ENCODE measurements at places on chromosomes 7 and 10.

- DNase-seq, result no peak
Observed at GRCh38 chr10:8193546-8193945, 139.1 kb downstream of the GATA3 start.

GRCh38 chr10:126122881-126123280 lies 226.5 kb downstream of the FANK1 start:
- no peak for DNase-seq

DNA sequence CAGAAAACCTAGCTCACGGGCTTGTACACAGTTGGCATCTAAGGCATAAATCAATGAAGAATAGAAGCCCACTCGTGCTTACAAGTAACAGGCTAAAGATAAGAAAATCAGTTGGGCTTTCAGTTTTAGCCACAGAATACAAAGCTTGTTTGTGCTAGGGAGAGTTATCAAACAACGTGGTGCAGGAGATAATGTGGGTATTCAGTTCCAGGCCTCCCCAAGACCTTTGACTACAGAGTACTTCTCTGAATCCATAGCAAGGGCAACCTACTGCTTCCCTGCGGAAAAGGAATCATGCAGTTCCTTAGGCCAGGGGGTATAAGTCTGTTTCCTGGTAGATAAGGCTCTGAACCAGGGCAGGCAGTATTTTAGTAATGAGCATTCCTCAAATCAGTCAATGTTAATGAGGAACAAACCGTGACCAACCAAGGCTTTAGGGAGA lies 219.5 kb upstream of the CSTF2T start:
- no peak for DNase-seq

- no peak for DNase-seq
Observed at GRCh38 chr10:96218826-96219225, 52.5 kb downstream of the BLNK start.

DNA sequence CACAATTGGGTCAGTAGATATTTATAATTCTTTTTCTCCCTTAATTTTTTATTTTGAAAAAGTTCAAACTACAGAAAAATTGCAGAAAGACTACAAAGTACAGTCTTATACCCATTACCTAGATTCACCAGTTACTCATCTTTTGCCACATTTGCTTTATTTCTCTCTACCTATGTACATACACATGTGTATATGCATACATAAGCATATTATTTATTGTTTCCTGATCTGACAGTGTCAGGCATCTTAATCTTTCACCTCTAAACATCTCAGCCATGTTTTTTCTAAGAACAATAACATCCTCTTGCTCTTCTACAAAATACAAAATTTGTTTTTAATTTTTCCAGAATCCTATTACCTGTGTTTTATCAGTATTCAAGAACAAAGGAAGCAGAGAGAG lies 68.4 kb upstream of the OIT3 start:
- DNase-seq, result no peak

DNA sequence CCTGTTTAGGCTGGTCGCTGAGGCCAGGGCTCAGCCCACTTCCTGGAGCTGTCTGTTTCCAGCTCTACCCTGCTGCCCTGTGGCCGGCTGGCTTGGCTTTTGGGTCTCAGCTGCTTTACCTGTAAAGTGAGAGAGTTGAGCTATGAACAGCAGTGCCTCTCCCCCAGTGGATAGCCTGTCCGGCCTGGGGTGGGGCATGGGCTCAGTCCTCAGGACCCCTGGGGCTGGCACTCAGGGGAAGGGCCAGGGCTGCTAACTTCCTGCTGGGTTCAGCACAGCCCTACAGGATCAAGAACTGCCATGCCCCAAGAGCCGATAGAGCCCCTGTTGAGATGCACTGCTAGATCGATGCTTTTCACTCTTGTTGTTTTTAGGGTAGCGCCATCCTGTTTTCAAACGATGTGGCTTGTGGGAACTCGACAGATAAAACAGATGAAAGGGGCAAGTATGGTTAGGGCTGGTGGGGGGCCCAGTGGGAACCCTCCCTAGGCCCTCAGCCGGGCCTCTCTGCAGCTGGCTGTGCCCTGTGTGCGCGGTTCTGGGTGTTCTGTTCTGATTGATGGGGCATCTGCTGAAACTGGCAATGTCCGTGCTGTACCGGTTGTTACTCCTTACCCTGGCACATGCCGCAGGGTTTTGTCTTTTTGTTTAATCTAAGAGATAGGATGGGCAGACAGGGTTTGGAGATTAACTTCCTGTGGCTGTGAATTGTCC lies 10.0 kb upstream of the SFRP5 start:
- no peak for DNase-seq

GRCh38 chr7:4713183-4713784 lies 31.2 kb downstream of the FOXK1 start:
- no peak for DNase-seq

DNA sequence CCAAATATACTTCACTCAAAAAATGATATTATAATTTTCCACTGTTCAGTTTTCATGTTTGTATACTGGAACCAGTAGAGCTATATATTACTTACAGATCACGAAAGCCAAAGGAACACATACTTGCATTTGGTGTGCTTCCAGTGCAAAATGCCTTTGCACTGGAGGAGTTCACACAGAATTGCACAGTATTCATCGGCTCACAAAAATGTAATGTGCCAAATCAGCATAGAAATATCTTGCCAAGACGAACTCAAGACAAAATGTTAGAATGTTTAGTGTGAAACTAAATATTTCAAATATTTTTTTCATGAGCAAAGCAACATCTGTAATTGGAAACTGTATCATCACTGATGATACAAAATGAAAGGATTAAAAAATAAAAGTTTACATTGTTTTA lies 646.2 kb upstream of the SEMA3D start:
- DNase-seq, result no peak

GRCh38 chr7:69735582-69735981 lies 137.3 kb downstream of the AUTS2 start:
- DNase-seq, result no peak

- no peak for DNase-seq
Observed at GRCh38 chr10:73480158-73480557, 15.7 kb downstream of the PPP3CB start.

GRCh38 chr7:77393261-77393660 lies 22.9 kb downstream of the GSAP start:
- DNase-seq, result no peak

DNA sequence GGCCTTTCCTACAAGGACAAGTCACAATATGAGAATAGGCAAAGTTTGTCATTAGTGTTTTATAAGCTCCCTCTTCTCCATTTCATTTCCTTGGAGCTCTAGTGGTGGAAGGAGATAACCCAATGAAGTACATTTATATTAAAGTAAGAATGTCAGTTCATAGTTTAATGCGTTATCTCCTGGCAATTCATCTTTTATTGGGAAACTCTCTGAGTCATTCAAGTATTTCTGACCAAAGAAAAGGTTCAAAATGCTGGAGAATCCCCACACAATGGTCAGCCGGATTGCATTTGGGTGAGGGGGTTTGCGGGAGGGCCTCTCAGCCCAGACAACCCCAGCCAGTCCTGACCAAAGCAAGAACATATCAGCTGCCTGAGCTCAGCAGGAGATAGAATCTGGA lies 321.5 kb upstream of the NRP1 start:
- DNase-seq, result no peak

- DNase-seq, result no peak
Observed at GRCh38 chr10:14009371-14010100, 321.2 kb downstream of the FRMD4A start.

- no peak for DNase-seq
Observed at GRCh38 chr10:103096130-103096529, 96.9 kb downstream of the NT5C2 start.

DNA sequence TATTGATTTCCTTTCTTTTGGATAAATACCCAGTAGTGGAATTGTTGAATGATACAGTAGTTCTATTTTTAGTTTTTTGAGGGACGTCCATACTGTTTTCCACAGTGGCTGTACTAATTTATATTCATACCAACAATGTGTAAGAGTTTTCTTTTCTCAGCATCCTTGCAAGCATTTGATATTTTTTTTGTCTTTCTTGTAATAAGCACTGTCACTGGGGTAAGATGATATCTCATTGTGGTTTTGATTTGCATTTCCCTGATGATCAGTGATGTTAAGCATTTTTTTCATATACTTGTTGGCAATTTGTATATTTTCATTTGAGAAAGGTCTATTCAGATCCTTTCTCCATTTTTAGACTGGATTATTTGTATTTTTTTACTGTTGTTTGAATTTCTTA lies 308.7 kb downstream of the PTEN start:
- no peak for DNase-seq

- no peak for DNase-seq
Observed at GRCh38 chr10:16945593-16945992, 128.4 kb upstream of the RSU1 start.

- no peak for DNase-seq
Observed at GRCh38 chr10:5589661-5590511, 65.1 kb downstream of the CALML3 start.

GRCh38 chr10:128077155-128077875 lies 48.9 kb downstream of the MKI67 start:
- DNase-seq, result no peak

DNA sequence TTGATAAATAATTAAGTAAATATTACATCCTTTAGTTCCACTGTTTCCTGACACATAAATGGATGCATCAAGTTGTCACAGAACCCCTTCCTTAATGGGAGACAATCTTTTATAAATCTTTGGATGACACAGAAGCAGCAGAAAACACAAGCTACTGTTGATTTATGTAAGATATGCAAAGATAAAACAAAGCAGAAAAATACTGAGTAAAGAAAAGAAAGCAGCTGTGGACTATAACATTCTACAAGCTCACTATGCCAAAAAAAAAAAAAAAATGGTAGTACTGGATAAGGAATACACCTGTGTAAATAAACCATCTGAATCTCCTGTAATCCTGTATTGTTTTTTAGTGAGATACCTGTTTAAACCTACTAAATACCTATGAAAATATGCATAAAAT lies 92.0 kb upstream of the FAM180A start:
- no peak for DNase-seq

DNA sequence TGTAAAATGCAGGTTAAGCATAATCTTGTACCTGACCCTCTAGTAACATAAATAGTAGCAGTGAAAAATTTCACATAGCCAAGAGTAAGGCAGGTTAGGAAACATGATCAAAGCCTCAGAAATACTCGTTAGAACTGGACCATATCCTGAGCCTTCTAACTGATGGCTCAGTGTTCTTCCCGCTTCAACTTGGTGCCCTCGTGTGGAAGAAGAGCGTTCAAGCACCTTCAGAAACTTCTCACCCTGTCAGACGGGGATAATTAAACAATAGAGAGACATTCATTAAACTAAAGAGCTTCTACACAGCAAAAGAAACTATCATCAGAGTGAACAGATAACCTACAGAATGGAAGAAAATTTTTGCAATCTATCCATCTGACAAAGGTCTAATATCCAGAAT lies 124.5 kb downstream of the MYOF start:
- DNase-seq, result peak; percentile 25

GRCh38 chr10:69088801-69089501 lies 1.0 kb downstream of the SRGN start:
- DNase-seq, result no peak

GRCh38 chr7:43137811-43138210 lies 25.4 kb downstream of the HECW1 start:
- no peak for DNase-seq

DNA sequence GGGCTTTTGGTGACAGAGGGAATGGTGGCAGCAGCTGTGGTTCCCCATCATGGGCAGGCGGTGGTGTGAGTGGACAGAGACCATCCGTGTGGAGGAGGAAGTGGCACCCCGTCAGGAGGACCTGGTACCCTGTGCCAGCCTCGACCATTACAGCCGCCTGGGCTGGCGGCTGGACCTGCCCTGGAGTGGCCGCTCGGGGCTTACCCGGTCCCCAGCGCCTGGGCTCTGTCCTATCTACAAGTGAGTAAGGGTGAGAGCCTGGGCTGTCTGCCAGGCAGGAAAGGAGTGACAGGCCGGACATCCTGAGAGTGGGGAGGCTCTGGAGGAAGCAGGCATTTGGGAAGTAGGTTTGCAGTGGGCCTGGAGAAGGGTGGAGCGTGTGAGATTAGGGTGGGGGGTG lies 2.9 kb upstream of the ZNF467 start:
- no peak for DNase-seq
